ENCODE measurements at places on chromosomes 1 and 21.

GRCh38 chr1:41033272-41033671 lies 11.7 kb upstream of the SLFNL1 start:
- DNase-seq: no peak

DNA sequence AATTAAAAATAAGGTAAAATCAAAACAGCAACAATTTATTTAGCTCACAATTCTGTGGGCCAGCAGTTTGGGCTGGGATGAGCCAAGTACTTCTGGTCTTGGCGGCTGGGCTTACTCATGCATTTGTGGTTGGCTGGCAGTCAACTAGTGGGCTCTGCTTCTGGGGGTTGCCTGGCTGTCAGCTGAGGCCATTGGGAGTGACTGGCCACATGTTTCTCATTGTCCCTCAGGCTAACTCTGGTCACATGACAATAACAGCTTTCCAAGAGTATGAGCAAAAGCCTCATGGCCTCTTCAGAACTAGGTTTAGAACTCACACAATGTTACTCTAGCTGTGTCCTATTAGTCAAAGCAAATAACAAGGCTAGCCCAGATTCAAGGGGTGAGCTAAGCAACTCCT lies 15.6 kb upstream of the CHIA start:
- DNase-seq: peak; percentile 49

- no peak for DNase-seq
These were observed 10.5 kb upstream of the LRRC52 start for GRCh38 chr1:165533254-165533653.

DNA sequence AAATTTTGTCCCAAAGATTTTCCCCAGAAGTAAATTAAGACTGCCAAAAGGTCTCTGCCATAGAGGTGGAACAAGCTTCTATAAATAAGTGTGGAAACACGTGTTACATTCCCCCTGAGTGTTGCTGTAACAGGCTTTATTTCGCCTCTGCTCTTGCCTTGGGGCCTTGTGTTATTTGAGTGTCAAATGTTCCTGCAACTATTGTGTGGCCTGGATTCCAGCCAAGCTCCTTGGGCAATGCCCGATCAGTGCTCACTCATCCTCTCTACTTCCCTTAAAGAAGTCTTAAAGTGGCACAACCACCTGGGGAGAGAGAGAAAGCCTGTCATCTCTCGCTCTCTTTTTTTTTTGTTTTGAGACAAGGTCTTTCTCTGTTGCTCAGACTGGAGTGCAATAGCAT lies 156.7 kb downstream of the NR5A2 start:
- no peak for DNase-seq

DNA sequence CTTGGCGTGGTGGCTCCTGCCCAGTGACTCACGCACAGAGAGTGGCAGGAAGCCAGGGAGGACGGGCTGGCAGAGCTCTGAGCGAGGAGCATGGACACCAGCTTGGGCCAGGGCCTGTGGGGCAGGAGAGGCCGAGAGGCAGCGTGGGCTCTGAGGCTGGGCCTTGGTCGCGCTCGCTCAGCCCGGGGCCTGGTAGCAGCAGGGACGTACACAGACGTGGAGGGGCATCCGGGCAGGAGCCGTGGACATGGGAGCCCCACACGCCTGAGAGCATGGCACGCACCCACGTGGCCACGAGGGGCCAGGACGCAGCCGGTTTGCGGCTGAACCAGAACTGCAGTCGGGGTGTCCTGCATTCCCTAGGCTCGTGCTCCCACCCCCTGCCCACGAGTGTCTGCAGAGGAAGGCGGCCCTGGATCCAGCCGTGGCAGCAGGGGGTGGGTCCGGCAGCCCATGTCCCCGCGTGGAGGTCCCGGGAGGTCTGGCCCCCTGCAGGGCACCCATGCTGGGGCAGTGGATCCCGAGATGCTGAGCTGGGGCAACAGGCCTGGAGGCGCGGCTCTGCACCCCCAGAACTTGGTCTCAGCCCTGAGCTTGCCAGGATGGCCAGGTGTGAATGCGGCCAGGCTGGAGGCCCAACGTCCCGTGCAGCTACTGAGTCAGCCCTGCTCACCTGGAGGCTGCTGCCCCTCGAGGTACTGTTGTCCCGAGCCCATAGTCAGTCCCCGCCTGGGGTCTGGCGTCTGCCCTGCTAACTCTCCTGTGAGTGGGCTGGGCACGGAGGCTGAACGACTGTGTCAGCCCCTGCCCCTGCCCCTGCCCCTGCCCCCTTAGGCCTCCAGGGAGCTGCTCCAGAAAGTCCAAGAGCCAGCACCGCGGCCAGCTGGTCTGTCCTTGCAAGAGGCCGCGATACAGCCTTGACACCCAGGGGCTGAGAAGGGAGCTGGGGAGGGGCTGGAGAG lies 61.6 kb downstream of the SLX9 start:
- no peak for DNase-seq

- no peak for DNase-seq
These were observed 1150.9 kb downstream of the MRPL39 start for GRCh38 chr21:24456358-24456757.

GRCh38 chr1:52238474-52238873 lies 96.6 kb downstream of the ZFYVE9 start:
- no peak for DNase-seq

- DNase-seq: no peak
These were observed 235.3 kb downstream of the FAF1 start for GRCh38 chr1:50724626-50725286.

DNA sequence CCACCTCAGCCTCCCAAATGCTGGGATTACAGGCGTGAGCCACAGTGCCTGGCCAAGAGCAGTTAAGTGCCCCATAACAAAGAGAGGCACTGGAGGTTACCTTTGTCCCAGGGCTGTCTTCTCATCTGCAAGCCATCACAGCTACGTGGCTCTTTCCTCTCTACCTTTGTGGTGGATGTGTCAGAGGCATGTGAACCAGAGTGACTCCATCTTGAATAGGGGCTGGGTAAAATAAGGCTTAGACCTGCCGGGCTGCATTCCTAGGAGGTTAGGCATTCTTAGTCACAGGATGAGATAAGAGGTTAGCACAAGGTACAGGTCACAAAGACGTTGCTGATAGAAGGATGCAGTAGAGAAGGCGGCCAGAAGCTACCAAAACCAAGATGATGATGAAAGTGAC lies 59.4 kb upstream of the POU2F1 start:
- DNase-seq: no peak

- DNase-seq: no peak
These were observed 817.9 kb upstream of the NEGR1 start for GRCh38 chr1:73100216-73100615.

Measured in stimulated activated CD4-positive, alpha-beta T cell treated with anti-CD3 and anti-CD28 coated beads, Interleukin-1b, Interleukin-23, amount 100 ng/mL, for 48 hours (primary cell).